Stimulated activated CD4-positive, alpha-beta T cell treated with anti-CD3 and anti-CD28 coated beads, TNF-alpha, amount 100 ng/mL, for 24 hours (primary cell): ENCODE measurements at places on chromosomes 2 and 18.

GRCh38 chr2:178674122-178674521 is 133.1 kb downstream of the TTN start:
- no peak for DNase-seq

GRCh38 chr2:54512663-54513362 is 56.7 kb downstream of the SPTBN1 start:
- no peak for DNase-seq

- peak; percentile 73 for DNase-seq
Observed at GRCh38 chr2:197209742-197210408, 100.7 kb downstream of the ANKRD44 start.

DNA sequence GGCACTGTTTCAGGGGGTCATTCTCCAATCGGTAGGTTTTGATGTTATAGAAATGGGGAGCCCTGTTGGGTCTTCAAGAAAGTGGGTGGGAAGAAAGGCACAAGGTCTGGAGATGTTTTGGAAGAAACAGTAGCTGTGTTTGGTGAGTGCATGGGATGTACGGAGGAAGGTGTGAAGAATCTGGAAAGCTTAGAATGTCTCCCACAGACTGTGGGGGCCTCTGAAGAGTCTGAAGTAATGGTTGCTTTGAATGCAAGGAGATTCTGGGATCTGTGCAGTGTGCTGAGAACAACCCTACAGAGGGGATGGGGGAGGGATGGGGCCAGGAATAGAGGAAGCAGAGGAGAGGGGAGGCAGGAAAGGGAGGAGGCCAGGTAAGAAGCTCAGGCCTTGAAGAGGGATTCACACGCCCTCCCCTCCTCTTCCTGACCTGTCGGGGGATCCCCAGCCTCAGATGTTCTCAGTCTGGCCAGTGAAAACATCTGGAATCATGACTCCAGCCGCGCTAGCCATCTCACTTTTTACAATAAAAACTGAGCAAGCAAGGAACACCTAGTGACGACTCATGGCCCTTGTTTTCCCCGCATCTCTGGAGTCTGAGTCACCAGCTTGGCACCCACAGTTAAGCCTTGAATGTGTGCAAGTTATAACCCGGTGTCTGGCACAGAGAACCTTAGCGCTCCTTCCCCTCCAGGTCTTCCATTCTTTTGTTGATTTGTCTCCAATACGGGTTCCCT is 74.2 kb downstream of the SH3BP4 start:
- DNase-seq = no peak

GRCh38 chr2:160367887-160368286 is 125.7 kb downstream of the RBMS1 start:
- DNase-seq = no peak

DNA sequence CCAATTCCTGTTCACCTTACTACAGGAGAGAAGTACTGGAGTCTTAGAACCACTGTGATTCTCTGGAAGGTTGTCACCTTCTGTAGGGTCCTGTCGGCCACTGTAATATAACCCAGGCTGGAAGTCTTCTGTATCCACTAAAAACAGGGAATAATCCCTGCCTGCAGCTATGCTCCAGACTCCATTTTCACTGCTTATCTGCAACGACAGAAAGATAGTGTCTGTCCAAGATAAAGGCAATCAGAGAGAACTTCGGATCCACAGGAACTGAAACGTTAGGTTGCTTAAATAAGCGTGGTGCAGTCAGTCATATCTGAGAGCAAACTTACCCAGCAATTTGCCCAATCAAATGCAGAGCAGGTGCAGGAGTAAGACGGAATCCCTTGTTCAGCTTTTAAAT is 34.2 kb downstream of the ALS2 start:
- DNase-seq = no peak

GRCh38 chr2:37892436-37893114 is 32.5 kb upstream of the RMDN2 start:
- DNase-seq = no peak

DNA sequence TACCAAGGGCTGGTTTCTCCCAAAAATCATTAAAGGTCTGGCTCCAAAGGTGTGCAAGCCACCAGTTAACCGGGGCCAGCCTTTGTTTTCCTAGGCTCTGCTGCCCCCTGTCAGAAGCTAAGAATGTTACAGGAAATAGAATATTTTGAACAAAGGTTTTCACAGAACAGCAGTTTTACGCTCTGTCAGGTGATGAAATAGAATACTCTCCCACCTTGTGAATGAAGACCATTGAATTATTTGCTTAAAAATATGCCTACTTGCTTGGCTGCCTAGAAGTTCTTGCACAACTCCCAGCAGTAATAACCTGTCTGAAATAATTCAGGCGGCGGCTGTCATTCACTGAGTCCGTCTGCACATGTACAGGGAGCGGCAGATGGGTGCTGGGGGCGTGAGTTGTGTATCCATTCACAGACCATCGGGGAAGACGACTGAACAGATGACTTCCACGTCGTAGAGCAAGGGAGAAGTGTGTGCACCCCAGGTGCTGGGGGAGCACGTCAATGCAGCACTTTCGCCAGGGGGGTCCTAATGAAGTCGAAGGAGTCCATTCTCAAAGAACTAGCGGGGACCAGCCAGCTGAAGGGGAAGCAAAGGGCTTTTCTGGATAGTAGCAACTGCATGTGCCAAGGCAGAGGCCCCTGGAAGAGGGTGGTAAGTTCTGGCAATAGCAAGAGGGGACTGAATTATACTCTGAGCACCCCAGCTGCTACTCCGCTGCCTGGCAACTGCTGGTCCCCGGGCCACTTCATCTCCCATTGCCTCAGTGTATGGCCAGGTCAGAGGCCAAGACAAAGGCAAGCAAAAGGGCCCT is 56.1 kb downstream of the SF3B1 start:
- DNase-seq = peak; percentile 34

GRCh38 chr2:25336383-25336841 is 5.3 kb downstream of the DNMT3A start:
- no peak for DNase-seq

GRCh38 chr2:50748671-50749070 is 283.3 kb downstream of the NRXN1 start:
- no peak for DNase-seq

GRCh38 chr2:121291251-121291580 is 6.2 kb upstream of the TFCP2L1 start:
- DNase-seq = no peak

- DNase-seq = no peak
Observed at GRCh38 chr2:173254659-173255058, 100.0 kb upstream of the CDCA7 start.

- no peak for DNase-seq
Observed at GRCh38 chr2:69641887-69642708, 1.4 kb downstream of the AAK1 start.

- DNase-seq = no peak
Observed at GRCh38 chr2:101329026-101329425, 20.5 kb upstream of the RNF149 start.
